ENCODE measurements at places on chromosomes 4 and X.

DNA sequence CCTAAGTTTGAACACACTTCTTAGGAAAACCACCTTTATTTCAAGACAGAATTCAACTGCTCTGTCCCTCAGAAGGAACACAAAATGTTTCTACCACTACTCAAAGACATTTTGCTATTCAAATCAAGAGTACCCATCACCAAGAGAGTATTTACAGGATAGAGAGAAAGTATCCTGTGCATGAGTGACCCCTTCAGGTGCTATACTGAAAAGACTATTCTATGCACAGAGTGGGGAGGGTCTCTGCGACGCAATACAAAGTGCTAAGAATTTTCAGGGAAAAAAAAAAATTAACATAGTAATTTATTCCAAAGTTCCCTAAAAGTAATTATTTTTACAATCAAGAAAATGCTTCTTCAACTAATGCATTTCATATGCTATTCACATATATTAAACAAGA, 346.4 kb upstream of the FAM241A start:
- DNase-seq, result no peak

- DNase-seq, result no peak
These were observed 286.4 kb upstream of the FAT1 start for GRCh38 chr4:187010052-187010451.

GRCh38 chr4:169045862-169046584, 36.0 kb upstream of the CBR4 start:
- no peak for DNase-seq

DNA sequence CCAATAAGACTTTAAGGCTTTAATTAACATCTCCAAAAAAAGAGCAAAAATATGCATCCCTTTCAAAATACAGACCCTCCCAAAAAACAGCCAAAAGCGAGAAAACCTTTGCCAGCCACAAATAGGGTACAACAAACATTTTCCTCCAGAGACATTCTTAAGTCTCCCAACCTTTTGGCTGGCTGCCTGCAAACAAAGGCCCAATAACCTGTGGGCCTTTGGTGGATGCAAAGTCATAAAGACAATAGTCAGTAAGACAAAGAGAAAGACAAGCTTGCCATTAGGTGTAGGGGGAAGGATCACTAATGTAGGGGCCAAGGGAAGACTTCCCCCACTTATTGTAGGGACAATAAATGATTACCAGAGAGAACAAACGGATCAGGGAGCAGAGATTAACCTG, 215.5 kb upstream of the ZFP42 start:
- DNase-seq, result no peak

DNA sequence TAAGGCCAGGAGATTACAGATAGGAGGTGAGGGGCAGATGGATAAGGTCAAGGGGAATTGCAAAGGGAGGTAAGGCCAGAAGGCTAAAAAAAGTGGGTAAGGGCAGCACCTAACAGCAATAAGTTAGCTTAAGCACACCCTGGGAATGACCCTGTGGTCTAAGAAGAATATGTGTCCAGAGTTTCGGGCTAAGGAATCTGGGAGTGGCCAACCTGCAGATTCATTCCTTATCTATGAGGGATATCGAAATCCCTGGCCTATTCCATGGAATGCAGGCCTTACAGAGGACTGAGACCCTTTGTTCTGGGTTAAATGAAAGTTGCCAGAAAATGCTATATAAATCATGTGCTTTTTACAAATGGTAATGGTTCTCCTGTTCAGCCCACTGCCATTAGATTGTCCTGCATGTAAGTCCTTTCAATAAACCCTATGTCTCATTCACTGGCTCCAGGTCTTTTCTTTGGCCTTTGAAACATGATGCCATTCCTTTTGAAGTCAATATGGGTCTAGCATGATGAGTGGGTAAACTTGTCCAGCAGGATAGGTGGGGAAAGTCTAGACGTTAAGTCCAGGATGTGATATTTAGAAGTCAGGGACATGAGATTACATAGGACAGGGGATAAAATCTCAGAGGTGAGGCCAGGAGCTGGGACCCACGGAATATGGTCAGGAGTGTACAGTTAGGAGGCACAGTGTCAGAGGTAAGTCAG, 226.2 kb downstream of the TACR3 start:
- DNase-seq, result no peak

DNA sequence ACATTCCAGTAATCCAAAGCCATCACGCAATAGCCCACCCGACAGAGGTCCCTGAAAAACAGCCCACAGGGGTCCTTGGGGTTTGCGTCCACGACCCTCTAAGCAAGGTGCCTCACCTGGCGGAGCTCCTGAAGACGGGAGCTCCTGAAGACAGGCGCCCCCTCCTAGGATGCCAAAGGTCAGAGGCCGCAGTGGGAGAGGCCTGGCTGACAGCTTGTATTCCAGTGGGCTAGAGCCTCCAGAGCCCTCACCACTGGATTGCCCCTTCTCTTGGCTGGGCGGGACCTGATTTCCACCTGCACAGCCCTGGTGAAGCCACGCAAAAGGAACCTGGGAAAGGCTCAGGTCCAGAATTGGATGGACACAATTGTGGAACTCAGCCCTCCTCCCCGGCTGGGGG, 29.7 kb upstream of the WFS1 start:
- no peak for DNase-seq

- DNase-seq, result no peak
These were observed 4.0 kb upstream of the HSPA4L start for GRCh38 chr4:127778102-127778501.
